ENCODE measurements at places on chromosomes 16 and 17.

- DNase-seq = no peak
These were observed 11.3 kb downstream of the STX1B start for GRCh38 chr16:30998852-30999761.

DNA sequence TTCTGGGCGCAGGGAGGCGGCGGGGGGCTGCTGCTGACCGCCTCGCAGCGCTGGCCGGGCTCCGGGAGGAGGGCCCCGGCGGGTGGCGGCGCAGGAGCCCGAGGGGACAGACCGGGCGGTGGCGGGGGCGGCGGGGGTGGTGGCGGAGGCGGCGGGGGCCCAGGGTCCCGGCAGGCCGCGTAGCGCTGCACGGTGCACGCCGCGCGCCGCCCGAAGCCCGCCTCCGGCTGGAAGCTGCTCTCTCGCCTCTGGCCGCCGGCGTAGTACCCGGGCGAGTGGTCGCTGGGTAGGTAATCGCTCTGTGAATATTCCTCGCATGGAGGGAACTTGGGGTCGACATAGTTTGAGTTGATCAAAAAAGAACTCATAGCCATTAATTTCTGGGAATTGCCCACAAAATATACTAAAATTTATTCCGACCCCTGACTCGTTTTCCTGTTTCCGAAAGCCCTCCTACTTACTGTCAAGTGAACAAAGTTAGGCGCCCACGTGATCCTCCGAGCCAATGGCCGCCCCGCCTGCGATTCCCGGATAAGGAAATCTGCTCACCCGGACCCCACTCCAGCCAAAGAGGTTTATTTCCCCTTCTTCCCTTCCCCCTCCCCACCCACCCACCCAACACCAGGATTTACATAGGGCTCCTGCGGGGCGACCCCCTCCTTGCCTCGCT is at the start of gene HOXB4:
HOXB4 (minus strand) TSS at position 405 of the 670 bp plus-strand sequence; CDS start at position 374, 31 bp downstream.
- no peak for DNase-seq

DNA sequence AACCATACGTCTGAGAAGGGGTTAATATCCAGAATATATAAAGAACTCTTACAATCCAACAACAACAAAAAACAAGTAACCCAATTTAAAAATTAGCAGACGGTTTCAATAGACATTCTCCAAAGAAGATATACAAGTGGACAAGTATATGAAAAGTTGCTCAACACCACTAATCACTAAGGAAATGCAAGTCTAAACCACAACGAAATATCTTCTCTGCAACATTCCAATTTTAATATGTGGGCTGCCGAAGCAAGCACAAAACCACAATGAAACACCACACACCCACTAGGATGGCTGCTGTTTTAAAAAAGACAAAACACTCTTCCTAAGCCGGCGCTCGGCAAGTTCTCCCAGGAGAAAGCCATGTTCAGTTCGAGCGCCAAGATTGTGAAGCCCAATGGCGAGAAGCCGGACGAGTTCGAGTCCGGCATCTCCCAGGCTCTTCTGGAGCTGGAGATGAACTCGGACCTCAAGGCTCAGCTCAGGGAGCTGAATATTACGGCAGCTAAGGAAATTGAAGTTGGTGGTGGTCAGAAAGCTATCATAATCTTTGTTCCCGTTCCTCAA is 5.9 kb upstream of the SLC13A2 start:
- no peak for DNase-seq

- peak; percentile 60 for DNase-seq
These were observed 651 bp upstream of the EIF1 start for GRCh38 chr17:41687828-41688640.

GRCh38 chr16:85370543-85370880 is 242.6 kb upstream of the GSE1 start:
- no peak for DNase-seq

- no peak for DNase-seq
These were observed 63.7 kb downstream of the RPH3AL start for GRCh38 chr17:288802-289356.

- no peak for DNase-seq
These were observed 53.2 kb downstream of the SLC39A11 start for GRCh38 chr17:73039282-73039681.

DNA sequence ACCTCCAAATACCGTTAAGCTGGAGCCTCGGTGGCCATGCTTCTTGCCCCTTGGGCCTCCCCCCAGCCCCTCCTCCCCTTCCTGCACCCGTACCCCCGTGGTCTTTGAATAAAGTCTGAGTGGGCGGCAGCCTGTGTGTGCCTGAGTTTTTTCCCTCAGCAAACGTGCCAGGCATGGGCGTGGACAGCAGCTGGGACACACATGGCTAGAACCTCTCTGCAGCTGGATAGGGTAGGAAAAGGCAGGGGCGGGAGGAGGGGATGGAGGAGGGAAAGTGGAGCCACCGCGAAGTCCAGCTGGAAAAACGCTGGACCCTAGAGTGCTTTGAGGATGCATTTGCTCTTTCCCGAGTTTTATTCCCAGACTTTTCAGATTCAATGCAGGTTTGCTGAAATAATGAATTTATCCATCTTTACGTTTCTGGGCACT is 928 bp downstream of the HBA1 start:
- no peak for DNase-seq

GRCh38 chr17:17355426-17355825 is 52.3 kb downstream of the NT5M start:
- DNase-seq = no peak

GRCh38 chr17:17994271-17995069 is 21.8 kb downstream of the DRC3 start:
- DNase-seq = peak; percentile 72

- DNase-seq = no peak
These were observed 25.0 kb downstream of the MRC2 start for GRCh38 chr17:62652251-62653001.

DNA sequence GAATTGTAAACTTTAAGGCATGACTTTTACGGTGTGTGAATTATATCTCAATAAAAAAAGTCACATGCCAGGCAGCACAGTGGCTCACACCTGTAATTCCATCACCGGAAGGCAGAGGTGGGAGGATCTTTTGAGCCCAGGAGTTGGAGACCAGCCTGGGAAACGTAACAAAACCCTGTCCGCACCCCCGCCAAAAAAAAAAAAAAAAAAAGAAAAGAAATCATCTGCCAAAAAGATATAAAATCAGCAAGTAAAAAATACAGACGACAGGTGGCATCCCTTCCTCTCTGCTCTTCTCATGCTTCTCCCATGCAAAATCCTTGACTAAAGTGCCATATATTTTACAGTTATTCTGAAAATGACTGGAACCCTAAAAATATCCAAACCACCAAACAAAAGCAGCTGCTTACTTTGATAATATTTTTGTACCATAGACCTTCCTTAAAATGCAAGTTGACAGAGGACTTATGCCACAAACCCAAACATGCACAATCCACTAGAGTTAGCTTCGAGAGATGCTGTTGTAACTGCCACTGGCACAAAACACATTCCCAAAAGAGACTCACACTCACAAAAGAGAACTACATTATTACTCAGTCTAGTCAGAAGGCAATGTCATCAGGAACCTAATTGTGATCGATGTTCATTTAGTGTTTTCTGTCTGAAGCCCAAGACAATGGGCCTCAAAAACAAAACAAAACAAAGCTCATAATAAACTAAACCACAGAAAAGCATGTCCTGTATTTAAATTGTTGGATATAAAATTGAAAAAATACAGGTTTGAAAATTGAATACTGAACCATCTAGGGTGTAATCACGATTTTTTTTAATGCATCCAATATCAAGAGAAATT is 2.4 kb downstream of the CRLF3 start:
- DNase-seq = no peak

GRCh38 chr16:5056352-5056751 is 9.4 kb downstream of the C16orf89 start:
- peak; percentile 67 for DNase-seq

- no peak for DNase-seq
These were observed 487 bp downstream of the RANBP10 start for GRCh38 chr16:67805718-67806427.

GRCh38 chr16:946048-946395 is 24.8 kb downstream of the LMF1 start:
- no peak for DNase-seq

DNA sequence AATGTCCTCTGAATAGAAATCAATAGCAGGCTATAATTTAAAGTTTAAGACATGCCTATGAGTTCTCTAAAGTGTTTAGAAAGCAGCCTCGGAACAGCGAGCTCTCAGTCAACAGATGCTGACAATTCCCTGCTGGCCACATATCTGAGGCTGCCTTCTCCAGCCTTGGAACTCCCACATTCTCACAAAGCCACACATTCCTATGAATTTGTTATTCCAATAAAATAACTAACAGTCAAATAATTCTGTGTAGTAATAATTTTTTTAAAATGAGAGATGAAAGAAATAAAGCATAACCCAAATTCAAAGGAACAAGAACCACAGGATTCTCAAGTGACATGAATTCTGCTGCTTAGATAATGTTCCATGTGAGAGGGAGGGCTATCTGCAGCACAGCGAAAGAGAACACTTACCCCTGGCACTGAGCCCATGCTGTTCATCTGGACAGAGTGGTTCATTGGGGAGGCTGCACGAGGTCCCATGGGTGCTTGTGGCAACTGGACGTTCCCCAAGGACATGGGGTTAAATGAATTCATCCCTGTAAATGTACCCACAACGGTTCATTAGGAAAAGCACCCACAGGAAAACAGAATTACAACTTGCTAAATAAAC is 56.9 kb upstream of the TRAP1 start:
- no peak for DNase-seq

DNA sequence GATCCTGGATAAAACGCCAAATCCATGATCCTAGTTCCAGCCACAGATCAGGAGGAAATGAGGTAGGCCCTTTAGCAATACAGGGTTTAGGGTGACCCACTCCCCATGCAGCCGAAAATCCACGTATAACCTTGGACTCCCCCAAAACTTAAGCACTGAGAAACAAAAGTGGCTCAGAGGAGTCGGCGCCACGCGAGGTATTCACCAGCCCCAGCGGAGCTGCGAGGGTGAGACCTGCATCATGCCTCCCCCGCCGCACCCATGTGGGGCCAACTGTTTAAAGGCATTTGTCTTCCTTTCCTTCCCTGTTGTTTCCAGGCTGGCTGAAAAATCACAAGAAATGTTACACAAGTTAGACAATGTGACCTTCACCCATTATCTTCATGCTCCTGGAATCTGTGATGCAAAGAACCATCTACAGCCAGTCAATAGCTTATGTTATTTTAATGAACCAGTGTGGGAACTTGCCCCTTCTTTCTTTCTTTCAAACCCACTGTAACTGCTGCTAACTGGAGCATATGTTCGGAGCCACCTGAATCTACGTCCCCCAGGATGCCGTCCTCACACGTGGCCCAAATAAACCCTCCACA is 98.2 kb upstream of the METRNL start:
- DNase-seq = no peak

DNA sequence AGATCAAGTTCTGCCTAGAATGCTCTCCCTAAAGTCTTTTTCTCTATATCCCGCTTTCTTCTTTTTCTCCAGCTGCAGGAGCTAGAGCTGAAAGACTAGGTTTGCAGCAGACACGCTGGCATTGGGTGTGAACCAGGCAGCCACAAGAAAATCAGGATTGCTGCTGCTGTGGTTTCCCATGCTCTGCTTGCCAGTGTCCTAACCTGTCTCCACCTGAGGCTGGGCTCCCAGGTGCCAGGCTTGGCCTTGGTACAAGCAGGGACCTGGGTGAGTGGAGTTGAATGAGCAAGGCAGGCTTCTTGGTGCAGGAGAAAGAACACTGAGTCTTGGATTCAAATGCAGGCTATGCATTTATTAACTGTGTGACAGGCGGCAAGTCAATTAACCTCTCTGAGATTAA is 440.3 kb upstream of the MAF start:
- DNase-seq = no peak

Data from SK-MEL-5 (cell line).